ENCODE measurements at places on chromosomes 16 and 17.

DNA sequence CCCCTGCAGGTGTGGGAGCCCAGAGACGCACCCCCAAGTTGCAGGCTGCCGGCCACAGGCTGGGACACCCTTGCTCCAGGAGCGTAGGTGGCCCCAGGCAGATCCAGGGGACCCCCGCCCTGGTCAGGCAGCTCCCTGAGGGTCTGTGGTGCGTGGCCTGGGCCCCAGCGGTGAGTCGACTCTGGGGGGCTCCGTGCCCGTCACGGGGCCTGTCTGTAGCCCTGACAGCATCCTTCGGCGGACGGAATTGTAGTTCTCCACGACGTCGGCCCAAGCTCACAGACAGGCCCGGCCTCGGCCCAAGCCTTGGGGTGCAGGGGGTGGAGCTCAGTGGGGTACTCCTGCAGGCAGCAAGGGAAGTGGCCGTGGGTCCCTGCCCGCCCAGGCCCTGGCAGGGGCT lies 82.9 kb downstream of the LMF1 start:
- no peak for DNase-seq

DNA sequence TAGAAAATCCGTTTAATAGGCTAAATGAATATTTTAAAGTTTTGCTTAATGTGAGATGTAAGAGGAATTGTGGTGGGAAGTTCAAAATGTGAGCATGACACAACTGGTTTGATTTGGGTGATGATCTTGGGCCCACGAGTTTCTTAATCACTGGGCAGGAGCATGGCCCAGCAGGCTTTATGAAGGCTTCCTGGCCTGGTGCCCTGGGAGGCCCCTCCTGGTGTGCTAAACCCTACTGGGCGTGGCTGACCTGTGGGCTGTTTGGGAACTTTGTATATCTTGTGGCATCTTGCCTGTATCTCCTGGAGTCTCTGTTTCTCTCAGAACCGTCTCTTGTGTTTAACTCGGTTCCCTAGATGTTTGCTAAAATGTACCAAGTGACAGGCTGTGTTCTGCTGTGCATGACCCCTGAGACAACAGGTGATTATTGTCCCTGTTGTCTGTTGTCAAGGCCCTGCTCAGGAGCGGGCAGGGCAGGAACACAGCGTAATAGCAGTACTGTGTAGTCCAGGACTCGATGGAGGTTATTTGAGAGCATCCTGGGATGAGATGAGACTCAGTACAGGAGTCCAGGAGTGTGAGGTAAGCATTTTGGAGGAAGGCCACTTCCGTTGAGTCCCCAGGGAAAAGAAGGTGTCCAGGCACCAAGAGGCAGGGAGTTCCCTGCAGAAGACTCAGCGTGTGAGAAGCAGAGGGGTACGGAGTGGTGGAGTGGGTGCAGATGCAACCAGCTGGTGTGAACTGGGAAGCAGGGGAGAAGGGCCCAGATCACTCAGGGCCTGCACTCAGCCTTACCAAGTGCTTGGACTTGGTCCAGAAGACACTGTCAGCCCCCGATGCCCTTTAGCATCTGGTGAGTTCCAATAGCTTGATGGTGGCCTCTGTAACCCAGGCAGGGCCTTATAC lies 48.5 kb downstream of the B9D1 start:
- DNase-seq: peak; percentile 33

DNA sequence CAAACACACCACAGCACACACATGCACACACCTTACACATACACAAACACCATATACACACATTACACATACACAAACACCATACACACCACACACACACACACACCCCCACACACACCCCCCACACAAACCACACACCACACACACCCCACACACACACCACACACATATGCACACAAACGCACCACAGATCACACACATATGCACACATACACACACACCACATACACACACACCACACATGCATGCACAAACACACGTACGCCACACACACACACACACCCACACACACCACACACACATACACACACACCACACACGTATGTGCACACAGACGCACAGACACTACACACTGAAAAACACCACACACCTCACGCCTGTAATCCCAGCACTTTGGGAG lies 166.0 kb downstream of the AHSP start:
- no peak for DNase-seq

DNA sequence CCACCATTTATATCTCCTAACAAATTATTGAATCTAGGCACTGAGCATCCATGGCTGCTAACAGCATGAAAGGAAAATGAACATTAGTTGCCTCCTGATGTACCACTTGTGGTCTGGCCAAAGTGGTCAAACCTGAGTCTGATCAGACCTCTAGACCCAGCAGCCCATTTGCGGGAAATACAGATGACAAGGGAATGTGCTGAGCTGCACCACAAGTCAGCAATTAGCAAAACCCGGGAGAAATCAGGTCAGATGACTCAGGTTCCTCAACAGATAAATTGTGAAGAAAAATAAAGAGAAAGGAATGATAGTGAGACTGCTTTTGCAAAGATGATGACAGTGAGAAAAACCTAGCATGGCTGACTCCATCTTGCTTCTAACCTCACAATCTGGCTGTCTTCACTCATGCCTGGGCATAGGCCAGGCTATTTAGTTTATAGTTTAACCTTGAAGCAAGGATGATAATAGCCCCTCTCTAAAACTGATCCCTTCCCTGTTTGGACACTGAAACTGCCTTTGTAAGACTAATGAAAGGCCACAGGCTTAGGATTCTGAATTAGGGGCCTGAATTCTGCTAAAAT lies 142.7 kb upstream of the ASIC2 start:
- DNase-seq: peak; percentile 80

- DNase-seq: peak; percentile 65
Observed at GRCh38 chr16:58755989-58756649, 22.0 kb upstream of the GOT2 start.

GRCh38 chr16:55501549-55502322 lies 7.1 kb upstream of the LPCAT2 start:
- no peak for DNase-seq

DNA sequence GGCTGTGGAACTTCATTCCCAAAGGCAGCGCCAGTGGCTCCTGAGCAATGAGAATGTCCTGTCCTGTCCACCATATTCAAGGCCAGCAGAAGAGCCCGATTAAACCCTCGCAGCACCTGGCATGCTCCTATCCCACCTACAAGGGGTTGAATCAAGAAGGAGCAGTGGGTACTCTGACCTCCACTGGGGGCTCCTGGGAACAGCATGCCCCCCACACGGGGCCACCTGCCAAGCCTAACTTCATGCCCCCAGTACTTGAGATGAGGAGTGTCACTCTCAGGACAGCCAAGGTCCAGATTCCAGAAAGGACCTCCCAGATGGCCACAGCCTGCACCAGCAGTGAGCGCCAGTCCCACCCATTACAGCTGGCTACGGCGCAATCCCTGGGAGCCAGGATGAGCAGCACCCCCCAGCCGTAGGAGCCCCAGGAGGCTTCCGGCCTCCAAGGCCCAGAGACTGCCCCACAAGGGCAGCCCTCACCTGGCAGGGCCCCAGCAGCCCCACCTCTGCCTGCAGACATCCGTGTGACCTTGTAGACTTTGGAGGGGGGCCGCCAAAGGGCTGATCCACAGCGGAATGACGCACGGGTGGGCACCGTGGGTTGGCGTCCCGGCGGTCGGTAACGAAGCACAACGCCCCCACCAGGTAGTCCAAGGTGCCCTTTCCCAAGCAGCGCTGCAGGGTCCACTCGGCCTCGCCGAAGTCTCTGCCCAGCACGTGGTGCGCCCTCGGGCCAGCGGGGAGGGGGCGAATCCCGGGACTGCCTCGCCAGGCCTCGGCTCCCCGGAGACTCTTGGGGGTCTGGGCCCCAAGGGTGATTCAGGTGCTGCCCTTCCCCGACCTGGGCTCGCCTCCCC lies 1.0 kb upstream of the MPDU1 start:
- DNase-seq: no peak

GRCh38 chr17:27919079-27919478 lies 25.9 kb upstream of the LYRM9 start:
- DNase-seq: no peak

GRCh38 chr17:77178563-77178962 lies 37.8 kb downstream of the SEC14L1 start:
- DNase-seq: no peak

- DNase-seq: peak; percentile 35
Observed at GRCh38 chr16:3980253-3981111, 100.0 kb upstream of the CREBBP start.

- no peak for DNase-seq
Observed at GRCh38 chr16:17232487-17232886, 238.3 kb downstream of the XYLT1 start.

GRCh38 chr16:75647112-75647491 lies 363 bp downstream of the KARS1 start:
- no peak for DNase-seq

GRCh38 chr16:16821261-16821660 lies 442.3 kb downstream of the NPIPA7 start:
- DNase-seq: no peak

GRCh38 chr16:35744726-35745125 lies 2285.3 kb downstream of the TP53TG3F start:
- peak; percentile 73 for DNase-seq

GRCh38 chr16:54968784-54969183 lies 38.1 kb downstream of the IRX5 start:
- DNase-seq: no peak

DNA sequence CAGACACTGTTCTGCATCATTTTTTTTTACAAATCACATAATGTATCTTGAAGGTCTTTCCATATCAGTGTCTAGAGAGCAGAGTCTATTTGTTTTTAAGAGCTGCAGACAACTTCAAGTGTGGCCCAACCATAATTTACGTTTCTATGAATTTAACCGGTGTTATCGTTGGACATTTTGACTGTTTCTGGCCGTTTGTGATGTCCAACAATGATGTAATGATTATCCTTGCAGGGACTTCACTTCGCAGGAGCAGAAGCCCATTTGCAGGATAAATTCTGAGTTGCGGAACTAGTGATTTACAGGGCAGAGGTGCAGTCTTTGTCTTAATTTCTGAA lies 26.9 kb upstream of the HLF start:
- DNase-seq: no peak
